Muscle of leg (tissue), 16 donors: ENCODE measurements at places on chromosomes 4 and X. TPM values are rescaled to one million over a fixed set of nuclear protein-coding genes. Genes with fewer than 3 reads are reported as not detected.

MAOA gene
- polyA plus RNA-seq: 0.70 TPM

ITGB1BP2 gene
- polyA plus RNA-seq: 140 TPM

CXCL11 gene
- not detected for polyA plus RNA-seq

CYSLTR1 gene
- polyA plus RNA-seq: 6.6 TPM

DNA sequence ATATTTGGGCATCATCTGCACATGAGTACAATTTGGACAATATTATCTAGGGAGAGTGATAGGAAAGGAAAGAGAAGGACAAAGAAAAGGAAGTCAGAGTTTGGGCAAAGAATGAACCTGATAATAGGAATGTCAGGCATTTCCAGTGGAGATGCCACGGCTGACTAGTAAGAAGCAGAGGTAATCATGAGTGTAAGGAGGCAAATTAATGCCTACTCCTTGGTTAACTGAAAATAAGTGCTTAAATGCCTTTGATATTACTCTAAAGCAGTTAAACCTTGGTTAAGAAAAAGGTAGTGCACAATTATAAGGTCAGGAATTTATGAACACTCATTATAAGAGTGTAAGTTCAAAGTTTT, 99.2 kb upstream of the DDIT4L start:
- H3K4me1 ChIP-seq: peaks cover 10% of the 10 kb centered on the region
- H3K36me3 ChIP-seq: no peaks in the 10 kb centered on the region
- H3K27me3 ChIP-seq: no peaks in the 10 kb centered on the region
- H3K4me3 ChIP-seq: no peak overlapping the region
- no peak for DNase-seq

- peak overlapping the region; percentile 38 for H3K27ac ChIP-seq
- peak; percentile 81 for DNase-seq
- no peaks in the 10 kb centered on the region for H3K27me3 ChIP-seq
- no peaks in the 10 kb centered on the region for H3K36me3 ChIP-seq
- peaks cover 9% of the 10 kb centered on the region for H3K4me1 ChIP-seq
Observed at GRCh38 chr4:188439641-188440311, 300.5 kb downstream of the TRIML1 start.

DNA sequence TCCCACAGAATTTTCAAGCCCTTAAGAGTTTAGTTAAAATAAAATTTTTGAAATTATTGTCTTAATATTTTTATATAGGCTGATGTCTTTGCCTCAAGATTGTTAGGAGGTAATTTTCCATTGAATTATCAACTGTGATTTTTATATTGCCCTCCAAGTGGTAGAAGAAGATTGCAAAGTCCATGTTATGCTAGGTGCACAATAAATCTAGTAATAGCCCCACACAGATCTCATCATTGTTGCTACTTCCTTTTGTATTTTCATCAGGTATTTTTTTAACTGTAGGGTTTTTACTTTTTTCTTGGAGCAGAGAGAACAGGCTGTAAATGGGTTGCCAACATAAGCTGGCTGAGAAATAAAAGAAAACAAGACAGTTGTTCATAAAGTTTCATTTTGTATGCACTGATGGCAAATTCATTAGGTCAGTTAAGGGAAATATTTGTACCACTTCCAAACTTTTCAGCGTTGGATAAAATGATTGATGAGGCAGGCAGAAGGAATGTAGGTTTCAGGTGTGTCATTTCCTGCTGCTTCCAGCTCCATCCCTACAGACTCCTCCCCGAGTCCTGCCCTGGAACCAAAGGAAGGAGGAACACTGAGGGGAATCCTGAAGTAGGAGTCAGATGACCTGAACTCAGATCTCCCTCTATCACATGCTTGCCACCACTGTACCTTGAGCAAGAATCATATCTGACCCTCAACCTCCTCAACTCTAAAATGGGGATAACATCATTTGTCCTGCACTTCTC, 105.5 kb downstream of the PRRG1 start:
- H3K27ac ChIP-seq: no peak overlapping the region
- H3K36me3 ChIP-seq: no peaks in the 10 kb centered on the region
- H3K27me3 ChIP-seq: peaks cover 2% of the 10 kb centered on the region
- no peak overlapping the region for H3K4me3 ChIP-seq

DNA sequence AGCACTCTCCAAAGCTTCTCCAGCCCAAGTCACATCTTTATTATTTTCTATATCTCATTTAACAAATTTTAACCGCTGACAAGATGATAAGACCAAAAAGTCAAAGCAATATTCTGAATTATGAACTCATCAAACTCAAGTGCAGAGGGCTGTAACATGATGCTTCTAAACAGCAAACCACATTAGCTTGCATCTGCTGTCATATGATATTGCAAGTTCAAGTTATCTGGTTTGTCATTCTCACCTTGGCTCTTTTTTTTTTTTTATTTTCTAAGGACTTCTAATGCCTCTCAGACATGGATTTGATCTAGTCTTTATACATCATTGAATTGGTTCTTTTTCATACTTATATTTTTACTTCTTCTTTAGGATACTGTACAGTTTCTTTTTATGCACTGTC, 93.4 kb downstream of the SLC10A7 start:
- H3K27me3 ChIP-seq: no peaks in the 10 kb centered on the region
- no peak overlapping the region for H3K4me3 ChIP-seq
- DNase-seq: no peak
- no peaks in the 10 kb centered on the region for H3K36me3 ChIP-seq
- H3K27ac ChIP-seq: no peak overlapping the region

DNA sequence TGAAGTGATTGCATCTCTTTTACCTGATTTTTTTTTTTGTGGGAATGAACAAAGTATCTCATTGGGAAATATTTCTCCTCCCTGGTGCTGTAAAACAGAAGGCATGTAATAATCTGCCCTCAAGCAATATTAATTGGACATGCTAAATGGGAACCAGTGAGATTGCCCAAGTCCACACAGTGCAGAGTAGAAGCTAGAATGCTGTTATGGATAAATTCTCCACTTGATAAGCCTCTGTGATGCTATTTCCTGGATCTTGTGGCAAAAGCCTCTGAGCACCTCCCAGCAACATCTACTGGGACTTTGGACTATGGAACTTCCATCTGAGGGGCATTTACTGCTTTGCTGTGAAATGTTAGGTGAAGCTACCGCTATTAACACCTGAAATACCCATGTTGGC, 46.9 kb upstream of the YTHDC1 start:
- no peak overlapping the region for H3K4me3 ChIP-seq
- no peak for DNase-seq
- H3K36me3 ChIP-seq: no peaks in the 10 kb centered on the region

- H3K4me1 ChIP-seq: no peaks in the 10 kb centered on the region
- no peak overlapping the region for H3K4me3 ChIP-seq
- H3K27me3 ChIP-seq: no peaks in the 10 kb centered on the region
- no peak overlapping the region for H3K27ac ChIP-seq
- DNase-seq: no peak
- no peaks in the 10 kb centered on the region for H3K36me3 ChIP-seq
Observed at GRCh38 chr4:18578307-18578706, 556.8 kb upstream of the LCORL start.

GRCh38 chr4:70197842-70198241, 2.3 kb downstream of the ODAM start:
- no peaks in the 10 kb centered on the region for H3K27me3 ChIP-seq
- H3K36me3 ChIP-seq: no peaks in the 10 kb centered on the region
- DNase-seq: no peak
- no peak overlapping the region for H3K4me3 ChIP-seq
- H3K4me1 ChIP-seq: no peaks in the 10 kb centered on the region
- H3K27ac ChIP-seq: no peak overlapping the region

- no peaks in the 10 kb centered on the region for H3K36me3 ChIP-seq
- H3K4me3 ChIP-seq: no peak overlapping the region
- H3K27me3 ChIP-seq: no peaks in the 10 kb centered on the region
- no peak overlapping the region for H3K27ac ChIP-seq
Observed at GRCh38 chr4:117447925-117448324, 362.5 kb upstream of the TRAM1L1 start.

DNA sequence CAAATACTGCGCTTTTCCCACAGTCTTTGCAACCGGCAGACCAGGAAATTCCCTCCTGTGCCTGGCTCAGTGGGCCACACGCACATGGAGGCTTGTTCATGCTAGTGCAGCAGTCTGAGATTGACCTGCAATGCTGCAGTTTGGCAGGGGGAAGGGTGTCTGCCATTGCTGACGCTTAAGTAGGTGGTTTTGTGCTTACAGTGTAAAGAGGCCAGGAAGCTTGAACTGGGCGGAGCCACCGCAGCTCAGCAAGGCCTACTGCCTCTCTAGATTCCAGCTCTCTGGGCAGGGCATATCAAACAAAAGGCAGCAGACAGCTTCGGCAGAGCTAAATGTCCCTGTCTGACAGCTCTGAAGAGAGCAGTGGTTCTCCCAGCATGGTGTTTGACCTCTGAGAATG, 390.5 kb upstream of the TECRL start:
- H3K27ac ChIP-seq: no peak overlapping the region
- no peak for DNase-seq
- H3K36me3 ChIP-seq: no peaks in the 10 kb centered on the region
